Cortex of kidney (tissue), 1 donor: ENCODE measurements at places on chromosomes 2 and 18.

DNA sequence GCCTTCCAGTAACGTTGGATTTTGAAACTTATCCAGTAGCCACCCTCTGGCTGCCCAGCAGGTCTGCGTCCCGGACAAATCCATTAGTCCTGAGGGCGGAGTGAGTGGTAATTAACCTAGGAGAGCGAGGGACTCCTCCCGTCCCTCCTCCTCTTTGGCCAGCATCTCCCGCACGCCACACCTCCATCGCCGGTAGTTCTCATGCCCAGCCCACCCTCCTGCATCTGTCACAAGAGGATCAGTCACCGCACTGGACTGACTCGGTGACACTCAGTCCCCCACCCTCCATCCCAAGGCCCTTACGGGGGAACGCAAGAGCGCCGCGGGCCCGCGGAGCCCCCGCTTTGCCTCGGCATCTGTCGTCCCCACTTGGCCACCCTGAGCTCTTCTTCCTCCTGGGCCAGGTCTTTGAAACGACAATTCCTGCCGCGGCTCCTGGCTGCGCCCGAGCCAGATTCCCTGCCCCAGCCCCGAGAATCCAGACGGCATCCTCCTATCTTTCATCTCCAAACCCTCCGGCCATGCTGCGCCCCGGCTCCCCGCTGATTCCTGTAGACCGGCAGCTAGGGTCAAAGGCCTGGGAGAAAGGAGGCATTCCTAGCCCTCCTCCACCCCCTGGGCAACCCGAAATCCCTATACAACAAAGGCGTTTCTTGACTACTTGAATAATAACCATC lies 77.5 kb downstream of the EIF2AK3 start:
- no peak for DNase-seq

- no peak for DNase-seq
These were observed 5.4 kb downstream of the BOLA3 start for GRCh38 chr2:74142340-74142739.

GRCh38 chr2:143787674-143788073 lies 658.5 kb downstream of the ARHGAP15 start:
- DNase-seq = no peak

DNA sequence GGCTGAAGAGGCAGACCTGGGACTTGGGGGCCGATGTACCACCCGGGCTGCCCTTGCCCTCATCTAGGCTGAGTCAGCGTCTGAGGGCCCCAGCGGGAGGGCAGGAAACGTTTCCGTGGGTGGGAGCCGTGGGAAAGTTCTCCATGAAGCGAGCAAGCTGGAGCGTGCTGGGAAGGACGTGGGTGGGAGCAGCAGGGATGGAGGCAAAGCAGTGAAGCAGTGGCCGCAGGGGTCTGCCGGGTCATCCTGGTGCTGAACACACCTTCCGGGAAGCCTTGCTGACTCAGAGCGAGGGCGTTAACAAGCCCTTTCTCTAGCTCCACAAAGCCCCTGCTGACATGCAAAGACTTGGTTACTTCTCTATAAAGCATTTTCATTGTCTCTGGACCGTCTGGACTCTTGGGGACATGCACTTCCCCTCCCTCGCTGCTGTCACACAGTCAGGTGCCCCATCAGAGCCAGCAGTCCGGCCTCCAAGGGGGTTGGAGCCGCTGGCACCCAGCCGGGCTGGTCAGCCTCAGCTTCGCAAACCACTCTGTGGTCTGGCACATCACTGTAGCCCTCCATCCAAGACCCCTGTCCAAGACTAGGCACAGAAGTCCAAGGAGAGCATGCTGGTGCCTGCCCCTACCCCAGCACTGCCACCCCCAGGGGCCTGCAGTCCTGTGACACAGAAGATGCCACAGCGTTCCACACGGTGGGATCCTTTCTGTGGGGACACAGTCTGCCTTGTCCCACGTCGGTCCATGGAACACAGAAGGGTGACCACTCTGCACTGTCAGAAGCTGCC lies 115.1 kb upstream of the GPC1 start:
- DNase-seq = no peak
